CD8-positive, alpha-beta T cell (primary cell): ENCODE measurements at places on chromosomes 4 and X.

DNA sequence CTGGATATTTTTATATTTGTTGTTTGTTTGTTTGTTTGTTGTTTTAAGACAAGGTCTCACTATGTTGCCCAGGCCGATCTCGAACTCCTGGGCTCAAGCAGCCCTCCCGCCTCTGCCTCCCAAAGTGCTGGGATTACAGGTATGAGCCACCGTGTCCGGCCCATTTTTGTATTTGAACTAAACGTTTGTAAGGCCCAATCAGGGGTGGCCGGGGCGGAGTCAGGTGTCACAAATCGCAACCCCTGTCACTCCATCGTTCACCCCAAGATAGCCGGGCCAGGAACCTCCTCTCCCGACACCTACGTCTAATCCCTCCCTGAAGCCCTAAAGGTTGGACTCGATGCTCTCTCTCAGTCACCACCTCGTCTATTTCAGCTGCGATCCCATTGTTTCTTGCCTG lies 722 bp upstream of the EFHC2 start:
- DNase-seq, result peak; percentile 84

DNA sequence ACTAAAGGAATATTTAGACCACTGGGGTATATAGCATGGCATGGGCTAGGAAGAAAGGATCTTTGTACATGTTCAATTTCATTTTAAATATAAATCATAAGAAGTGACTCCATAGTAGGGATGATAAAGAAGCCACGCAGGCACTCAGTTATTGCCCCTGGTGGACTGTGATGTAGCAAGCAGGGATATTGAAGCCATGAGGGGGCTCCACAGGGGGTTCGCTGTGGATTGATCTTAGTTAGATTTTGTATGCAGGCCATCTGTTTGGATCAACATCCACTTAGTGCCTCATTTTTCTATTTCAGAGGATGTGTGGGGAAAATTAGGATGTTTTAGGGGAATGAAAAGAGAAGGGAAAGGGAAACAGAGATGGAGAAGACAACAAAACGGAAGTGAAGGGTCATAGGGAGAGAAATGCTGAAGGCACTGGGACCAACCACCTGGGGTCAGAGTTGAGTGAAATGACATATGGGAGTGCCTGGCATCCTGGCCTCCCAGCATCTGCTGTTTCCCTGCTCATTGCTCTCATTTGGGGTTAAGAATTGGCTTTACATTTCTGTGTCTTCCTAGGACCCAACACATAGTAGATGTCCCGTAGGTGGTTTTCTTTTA lies 11.2 kb upstream of the FREM3 start:
- no peak for DNase-seq

DNA sequence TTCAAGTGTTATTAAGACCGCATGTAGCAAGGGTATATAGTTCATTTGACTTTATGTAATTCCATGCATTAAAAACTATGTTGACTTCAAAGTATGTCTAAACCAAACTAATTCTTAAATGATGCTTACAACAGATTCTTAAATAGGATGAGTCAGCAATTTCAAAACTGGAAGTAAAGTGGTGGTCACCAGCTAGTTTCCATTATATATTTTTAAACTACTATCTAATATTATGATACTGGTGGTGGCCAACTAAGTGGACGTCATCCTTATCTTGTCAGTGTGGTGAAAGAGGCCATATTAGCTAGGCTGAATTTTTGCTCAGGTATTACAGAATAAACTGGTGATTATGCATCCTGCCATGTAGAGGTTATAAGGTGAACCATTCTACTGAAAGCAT lies 1.2 kb downstream of the IL15 start:
- no peak for DNase-seq

DNA sequence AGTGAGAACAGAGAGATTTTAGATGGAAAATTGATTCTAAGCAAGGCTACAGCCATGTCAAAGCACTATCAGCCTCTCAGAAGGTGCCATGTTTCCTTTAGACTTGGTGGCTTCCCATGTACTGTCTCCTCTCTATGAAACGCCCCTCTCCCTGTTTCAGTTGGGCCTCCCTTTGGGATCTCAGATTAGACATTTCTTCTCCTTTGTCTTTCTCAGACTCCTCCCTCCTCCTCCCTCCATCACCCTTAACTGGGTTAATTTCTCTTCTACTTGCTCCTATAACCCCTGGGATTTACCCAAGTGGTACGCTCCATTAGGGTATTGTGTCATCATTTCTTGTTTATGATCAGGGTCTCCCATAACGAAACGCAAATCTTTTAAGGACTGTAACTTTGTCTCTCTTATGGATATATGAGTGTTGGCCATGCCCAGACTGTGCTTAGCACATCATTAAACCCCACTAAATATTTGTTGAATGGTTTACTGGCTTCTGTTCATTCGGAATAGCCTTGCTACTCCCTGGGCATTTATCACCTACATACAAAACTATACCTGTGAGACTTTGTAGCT lies 106.8 kb downstream of the FAM9B start:
- no peak for DNase-seq

- DNase-seq, result no peak
Measured at GRCh38 chr4:133865612-133866327, 335.8 kb downstream of the PABPC4L start.

- DNase-seq, result no peak
Measured at GRCh38 chr4:150931796-150932195, 83.3 kb downstream of the LRBA start.

- DNase-seq, result no peak
Measured at GRCh38 chr4:6229095-6229494, 28.7 kb upstream of the JAKMIP1 start.

DNA sequence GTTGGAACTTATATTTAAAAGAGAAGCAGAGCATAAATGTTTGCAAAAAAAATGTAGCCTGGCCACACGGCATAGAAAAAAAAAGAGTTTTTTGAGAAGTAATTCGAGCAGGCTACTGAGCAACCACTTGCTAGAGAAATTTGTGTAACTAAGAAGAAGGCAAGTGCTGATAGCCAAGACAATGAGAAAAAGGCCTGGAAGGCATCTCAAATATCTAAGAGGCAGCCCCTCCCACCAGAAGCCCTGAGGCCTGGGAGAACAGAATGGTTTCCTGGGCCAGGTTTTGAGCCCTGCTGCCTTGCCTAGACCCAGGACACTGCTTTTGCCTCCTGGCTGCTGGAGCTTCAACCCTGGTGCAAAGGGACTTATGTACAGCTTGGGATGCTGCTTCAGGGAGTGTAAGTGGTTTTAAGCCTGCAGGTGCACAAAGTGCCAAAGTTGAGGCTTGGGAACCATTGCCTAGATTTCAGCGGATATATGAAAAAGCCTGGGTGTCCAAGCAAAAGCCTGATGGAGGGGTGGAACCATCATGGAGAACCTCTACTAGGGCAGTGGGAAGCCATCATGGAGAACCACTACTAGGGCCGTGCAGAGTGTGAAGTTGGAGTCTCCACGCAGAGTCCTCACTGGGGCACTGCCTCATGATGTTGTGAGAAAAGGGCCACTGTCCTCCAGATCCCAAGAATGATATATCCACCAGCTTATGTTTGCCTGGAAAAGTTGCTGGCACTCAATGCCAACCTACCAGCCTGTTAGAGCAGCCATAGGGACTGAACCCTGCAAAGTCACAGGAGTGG lies 9.7 kb downstream of the TECRL start:
- DNase-seq, result no peak

DNA sequence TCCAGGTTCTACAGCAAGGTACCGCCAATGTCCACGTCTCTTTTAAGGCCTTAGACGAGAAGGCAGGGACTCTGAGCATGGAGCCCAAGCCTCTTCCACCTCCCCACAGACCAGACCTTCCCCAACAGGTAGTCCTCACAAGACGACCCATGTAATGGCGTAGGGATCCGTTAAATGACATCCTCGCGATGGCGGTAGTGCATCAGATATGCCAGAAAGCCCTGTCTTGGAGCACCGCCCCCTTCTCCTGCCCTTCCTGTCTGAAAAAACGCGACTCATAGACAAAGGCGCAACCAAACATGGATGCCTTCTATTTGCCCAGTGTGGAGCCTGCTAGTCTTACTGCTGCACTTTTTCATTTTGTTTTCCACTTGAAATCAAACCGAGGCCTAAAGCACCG lies 185.4 kb downstream of the OR13H1 start:
- DNase-seq, result no peak

- DNase-seq, result no peak
Measured at GRCh38 chr4:177119691-177120090, 190.0 kb upstream of the NEIL3 start.

DNA sequence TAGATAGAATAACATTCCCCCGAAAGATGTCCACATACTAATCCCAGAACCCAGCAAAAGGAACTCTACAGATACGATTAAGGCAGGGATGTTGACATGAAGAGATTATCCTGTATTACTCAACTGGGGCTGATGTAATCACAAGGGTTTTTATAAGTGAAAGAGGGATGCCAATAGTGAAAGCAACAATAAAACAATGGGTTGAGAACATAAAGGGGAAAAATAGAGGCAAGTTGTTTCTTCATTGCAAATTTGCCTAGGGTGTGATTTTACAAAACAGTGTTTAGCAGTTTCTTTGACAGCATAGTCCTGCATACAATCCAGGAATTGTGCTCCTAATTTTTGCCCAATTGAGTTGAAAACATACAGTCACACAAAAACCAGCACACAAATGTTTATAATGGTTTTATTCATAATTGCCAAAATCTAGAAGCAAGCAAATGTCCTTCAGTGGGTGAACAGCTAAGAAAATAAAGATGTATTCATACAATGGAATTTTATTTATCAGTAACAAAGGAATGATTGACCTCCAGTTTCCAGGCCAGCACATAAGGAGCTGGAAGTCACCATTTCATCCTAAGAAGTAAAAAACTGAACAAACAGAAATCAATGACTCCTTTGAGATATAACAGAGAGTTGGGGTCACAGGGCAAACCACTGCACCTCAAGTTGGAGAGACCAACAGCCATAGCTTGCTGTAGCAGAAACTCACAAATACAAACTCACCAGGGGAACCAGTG lies 107.2 kb downstream of the CENPC start:
- DNase-seq, result no peak

- no peak for DNase-seq
Measured at GRCh38 chr4:147987252-147987651, 255.4 kb downstream of the ARHGAP10 start.

- no peak for DNase-seq
Measured at GRCh38 chr4:54256491-54257486, 27.7 kb downstream of the PDGFRA start.
